Iris pigment epithelial cell (primary cell): ENCODE measurements at places on chromosomes 4 and X.

DNA sequence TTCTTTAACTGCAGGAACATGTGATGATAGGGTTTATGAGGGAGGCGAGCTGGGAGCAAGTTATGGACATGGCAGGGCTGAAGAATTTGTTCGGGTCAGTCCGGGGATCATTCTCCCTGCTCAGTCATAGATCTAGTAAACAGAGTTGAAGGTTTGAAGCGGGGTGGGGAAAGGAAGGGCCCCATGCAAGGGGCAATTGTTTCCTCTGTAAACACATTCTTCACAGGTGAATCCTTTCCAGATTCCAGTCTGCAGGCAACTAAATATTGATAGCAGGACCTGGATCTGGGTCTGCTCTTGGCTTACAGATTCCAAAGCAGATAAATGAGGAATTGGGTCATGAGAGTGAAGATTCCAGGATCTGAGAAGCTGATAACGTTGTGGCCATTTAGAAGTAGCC lies 44.3 kb upstream of the ARHGAP24 start:
- DNase-seq: peak; percentile 43

DNA sequence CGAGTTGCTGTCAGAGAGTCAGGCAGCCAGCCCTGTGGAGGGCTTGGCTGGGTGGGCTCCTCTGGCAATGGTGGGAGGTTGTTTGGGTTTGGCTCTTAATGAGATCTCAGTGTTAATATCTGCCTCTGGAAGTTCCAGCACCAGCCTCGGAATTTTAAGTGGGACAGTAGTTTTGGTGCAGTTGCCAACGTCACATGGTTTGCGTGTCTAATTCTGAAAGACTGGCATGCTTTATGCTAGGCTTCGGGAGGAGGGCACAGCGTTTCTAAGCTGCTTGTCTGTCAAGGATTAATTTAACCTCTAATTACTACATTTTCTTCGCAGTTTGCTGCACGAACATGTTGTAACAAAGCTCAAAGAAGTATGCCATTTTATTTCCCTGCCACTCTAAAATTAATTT lies 9.2 kb downstream of the MAMLD1 start:
- DNase-seq: no peak

- peak; percentile 53 for DNase-seq
Observed at GRCh38 chr4:98745366-98745765, 87.0 kb upstream of the TSPAN5 start.

- DNase-seq: no peak
Observed at GRCh38 chrX:18676050-18676449, 4.1 kb upstream of the RS1 start.

DNA sequence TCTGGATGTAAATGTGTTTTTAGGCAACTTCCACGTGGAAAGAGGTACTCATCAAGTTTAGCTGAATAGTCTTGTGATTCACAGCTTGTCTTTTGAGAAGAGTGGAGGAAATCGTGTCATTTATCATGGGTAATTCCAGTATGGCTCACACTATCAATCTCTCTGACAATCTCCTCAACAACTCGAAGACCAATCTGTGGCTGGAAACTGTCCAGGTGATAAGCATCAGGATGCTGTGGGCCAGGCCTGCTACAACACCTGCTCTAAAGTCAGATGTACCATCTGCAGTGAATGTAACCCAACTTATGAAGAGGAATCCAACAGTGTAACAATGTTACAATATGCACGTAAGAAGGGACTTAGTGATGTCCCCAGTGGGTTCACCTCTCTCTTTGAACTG lies 132.1 kb upstream of the GK2 start:
- DNase-seq: no peak

DNA sequence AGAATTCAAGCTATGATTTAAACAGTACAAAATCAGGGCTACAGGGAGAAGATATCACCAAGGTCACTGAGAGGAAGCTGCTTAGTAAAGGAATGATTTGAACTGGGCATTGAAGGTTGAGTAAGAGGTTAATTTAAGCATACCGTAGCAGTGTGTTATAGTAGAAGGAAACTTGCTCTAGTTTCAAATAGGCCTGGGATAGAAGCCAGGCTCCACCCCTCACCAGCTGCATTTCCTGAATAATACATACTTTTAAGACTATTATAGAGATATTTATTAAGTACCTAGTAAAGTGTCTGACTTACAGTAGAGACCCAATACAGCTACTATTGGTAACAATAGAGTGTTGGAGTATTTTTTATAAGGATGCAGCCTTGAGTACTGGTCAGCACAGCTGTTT lies 118.0 kb upstream of the GLRA2 start:
- no peak for DNase-seq

DNA sequence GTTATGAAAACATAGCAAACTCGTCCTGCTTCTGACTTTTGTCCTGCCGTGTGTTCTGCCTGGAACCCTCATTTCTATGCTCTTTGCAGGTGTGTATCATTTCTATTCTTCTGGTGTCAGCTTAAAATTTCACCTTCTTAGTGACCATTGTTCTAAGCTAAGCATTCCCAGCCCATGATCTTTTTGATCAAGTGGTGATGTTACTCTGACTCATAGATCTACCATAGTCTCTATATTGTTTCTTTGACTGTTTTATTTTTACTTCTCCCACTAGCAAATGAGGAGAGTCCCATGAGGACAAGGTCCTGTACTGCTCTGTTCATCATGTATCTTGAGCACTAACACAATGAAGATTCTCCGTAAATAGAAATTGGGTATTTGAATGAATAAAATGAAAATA lies 14.1 kb upstream of the CXCL6 start:
- DNase-seq: peak; percentile 33

- DNase-seq: peak; percentile 71
Observed at GRCh38 chr4:2837904-2838496, 5.6 kb upstream of the ADD1 start.

GRCh38 chr4:69831646-69832325 lies 28.2 kb downstream of the SULT1E1 start:
- DNase-seq: no peak

DNA sequence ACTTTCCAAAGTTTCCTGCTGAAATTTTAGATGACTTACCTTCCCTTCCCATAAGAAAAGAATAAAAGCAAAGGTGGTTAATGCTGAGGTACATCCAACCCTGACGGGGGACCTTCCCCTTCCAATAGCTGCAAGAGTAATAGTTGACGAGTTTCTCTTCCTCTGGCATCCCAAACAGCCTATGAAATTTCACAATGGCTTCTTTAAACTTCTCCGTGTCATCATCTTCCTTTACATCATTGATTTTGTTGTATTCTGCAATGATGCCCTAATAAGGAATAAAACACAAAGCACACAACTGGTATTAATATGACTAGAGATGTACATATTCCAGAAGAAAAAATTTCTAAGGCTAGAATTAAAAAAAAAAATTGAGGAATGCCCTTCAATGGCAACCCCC lies 76.6 kb downstream of the TBC1D9 start:
- DNase-seq: no peak

GRCh38 chr4:624705-625590 lies at the start of gene PDE6B:
Gene PDE6B, plus strand, starts transcription at chr4:625573. Its CDS starts 54 bp downstream, at chr4:625627.
- DNase-seq: no peak

GRCh38 chr4:94237271-94237670 lies 29.6 kb downstream of the SMARCAD1 start:
- DNase-seq: no peak

GRCh38 chr4:20271950-20272349 lies 20.2 kb downstream of the SLIT2 start:
- no peak for DNase-seq

- DNase-seq: peak; percentile 89
Observed at GRCh38 chr4:109801895-109802319, at the start of gene CFI. Gene CFI, minus strand, starts transcription at chr4:109801999. Its CDS starts 28 bp downstream, at chr4:109801971.

GRCh38 chr4:170033999-170034398 lies 7.8 kb upstream of the MFAP3L start:
- DNase-seq: no peak

DNA sequence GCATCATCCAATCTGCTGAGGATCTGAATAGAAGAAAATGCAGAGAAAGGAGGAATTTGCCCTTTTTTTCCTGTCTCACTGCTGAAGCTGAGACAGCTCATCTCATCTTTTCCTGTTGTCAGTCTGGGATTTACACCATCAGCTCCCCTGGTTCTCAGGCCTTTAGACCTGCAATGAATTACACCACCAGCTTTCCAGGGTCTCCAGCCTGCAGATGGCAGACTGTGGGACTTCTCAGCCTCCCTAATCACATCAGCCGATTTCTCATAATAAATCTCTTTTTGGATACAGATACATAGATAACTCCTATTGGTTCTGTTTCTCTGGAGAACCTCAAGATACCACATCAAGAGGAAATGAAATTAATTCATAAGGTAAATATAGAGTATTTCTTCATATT lies 134.6 kb upstream of the MAB21L2 start:
- no peak for DNase-seq

DNA sequence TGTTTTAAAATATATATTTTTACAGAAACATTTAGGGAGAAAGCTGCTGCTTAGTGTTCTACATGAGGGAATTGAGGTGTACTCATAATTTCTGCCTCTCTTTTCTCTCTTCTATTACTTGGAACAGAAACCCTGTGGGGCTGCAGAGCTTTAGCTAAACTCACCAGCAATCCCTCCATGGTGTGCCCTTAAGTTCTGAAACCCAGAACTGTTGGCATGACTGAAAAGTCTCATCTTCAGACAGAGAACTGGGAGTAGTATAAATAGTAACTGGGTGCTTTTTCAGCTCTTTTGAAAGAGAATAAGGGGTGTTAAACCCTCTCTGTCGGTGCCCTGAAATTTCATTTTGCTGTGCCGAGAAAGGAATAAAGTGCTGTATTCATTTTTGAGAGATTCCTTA lies 294.9 kb upstream of the BOD1L1 start:
- DNase-seq: no peak

DNA sequence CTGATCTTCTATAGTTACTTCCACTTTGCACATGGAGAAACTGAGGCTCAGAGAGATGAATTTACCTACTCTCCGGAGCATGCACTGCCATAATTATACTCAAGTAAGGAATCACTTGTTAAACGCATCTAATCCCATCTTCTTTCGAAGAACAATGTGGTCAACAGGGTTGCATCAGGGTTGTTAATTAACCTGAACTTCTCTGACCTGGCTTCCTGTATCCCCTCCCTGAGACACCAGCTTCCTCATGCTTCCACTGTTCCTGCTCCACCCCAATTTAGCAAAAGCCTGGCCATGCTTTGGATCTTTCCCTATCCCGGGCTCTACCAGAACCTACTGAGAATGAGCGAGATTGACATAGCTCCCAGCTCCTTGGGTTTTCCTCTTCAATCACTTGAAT lies 136.7 kb downstream of the SMIM20 start:
- DNase-seq: no peak

DNA sequence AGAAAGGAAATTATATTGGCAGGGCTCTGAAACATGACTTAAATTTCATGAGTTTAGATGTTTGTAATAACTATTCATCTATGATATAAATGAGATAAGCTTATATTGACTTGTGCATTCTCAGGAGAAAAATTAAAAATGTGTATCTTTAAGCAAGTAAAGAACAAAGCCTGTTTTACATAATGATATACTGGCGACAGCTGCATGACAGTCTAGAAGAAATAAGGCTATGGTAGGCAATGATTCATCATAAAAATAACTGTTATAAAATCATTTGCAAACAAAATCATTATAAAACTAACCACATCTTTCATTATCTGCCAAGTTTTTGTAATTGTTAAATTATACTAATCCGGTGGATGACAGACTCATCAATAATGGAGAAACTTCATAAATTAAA lies 188.1 kb downstream of the ADAM29 start:
- DNase-seq: no peak

DNA sequence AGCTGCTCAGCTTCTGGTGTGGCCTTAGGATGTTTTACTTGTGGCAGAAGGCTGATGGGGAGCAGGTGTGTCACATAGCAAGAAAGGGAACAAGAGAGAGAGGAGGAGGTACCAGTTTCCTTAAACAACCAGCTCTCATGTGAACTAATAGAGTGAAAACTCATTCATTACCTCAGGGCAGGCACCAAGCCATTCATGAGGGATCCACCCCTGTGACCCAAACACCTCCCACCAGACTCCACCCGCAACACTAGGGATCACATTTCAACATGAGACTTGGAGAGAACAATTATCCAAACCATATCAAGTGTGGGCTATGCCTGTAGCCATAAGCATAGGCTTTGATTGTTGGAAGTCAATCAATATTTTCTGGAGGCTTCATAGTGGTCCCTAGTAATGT lies 56.0 kb downstream of the GSX2 start:
- DNase-seq: no peak

- peak; percentile 81 for DNase-seq
Observed at GRCh38 chr4:156298230-156298629, 344.6 kb upstream of the CTSO start.

DNA sequence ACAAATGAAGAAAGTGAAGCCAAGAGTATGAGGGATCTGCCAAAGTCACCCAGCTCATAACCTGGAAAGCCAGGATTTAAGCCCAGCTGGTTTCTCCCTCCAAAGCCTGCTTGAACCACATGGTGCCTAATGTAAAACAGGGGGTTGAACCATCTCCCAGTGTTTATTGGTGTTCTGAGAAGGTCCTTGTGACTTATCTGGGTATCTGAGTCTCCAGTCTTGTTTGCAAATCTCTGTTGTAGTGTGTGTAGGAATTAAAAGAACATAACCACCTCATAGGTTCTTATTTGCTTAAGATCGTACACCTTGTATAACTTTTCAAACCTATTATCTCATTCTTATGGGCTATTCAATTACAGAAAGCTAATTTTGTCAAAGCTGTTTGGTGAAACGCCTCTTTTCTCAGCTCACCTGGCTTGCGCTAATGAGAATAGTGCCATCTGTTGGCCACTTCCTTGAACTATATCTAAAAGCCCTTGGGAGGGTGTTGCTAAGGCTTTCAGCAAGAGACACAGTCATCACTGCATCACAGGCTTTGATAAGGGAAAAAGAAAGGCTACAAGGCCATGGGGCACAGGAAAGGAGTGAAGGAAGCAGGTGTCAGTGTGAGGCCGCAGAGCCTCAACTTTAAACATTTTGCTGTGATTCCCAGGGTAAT lies 34.0 kb downstream of the ETDB start:
- peak; percentile 66 for DNase-seq

GRCh38 chr4:2671267-2671895 lies 84.8 kb downstream of the TNIP2 start:
- no peak for DNase-seq

- DNase-seq: no peak
Observed at GRCh38 chrX:66020631-66021334, 19.1 kb downstream of the VSIG4 start.

- DNase-seq: peak; percentile 32
Observed at GRCh38 chrX:154373340-154374306, 811 bp downstream of the FLNA start.
